ENCODE measurements at places on chromosomes 6 and 20.

- no peak for DNase-seq
Observed at GRCh38 chr20:51265361-51265760, 242.5 kb upstream of the KCNG1 start.

DNA sequence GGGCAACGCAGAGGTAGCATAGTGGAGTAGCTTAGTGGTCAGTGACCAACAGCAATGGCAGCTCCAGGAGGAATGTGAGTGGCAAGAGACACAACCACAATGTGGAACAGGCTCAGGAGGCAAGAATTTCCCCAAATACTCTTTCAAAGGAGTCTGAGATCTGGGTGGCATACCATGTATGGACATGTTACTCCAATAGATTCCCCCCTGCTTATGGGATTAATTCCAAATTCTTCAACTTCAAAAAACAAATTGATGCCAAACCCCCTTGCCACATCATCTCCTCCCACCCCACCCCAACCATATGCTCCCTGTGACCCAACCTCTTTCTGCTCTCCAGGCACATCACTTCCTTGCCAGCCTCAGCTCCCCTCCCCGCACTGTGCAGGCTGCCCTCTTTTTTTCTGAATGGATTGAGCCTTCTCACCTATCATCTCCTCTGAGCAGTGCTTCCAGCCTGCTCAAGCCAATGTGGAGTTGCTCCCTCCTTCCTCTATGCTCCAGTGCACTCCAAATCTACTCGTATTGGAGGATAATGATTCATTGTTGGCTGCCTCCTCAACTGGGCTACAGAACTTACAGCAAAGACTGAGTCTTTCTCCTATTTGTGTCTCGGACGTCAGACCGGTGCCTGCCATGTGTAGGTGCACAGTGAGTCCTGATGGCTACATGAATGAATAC, 93.0 kb upstream of the CEP85L start:
- DNase-seq, result no peak

DNA sequence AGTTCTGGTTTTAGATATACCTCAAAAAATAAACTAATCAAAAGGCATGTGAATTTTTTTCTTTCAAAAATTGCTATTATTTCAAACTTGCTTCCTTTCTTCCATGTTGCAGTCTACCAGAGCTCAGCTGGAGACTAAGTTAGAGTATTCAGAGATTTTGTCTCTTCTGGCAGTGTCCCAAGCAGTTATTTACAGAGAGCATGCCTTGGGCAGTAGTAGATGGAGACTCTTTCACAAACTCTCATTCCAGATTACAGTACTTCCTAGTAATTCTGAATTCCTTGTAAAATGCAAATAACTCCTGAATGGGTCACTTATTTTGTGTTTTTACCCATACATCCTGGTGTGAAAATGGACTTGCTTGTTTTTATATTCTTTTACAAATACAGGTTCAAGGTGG, 703.4 kb downstream of the EPHA7 start:
- no peak for DNase-seq

DNA sequence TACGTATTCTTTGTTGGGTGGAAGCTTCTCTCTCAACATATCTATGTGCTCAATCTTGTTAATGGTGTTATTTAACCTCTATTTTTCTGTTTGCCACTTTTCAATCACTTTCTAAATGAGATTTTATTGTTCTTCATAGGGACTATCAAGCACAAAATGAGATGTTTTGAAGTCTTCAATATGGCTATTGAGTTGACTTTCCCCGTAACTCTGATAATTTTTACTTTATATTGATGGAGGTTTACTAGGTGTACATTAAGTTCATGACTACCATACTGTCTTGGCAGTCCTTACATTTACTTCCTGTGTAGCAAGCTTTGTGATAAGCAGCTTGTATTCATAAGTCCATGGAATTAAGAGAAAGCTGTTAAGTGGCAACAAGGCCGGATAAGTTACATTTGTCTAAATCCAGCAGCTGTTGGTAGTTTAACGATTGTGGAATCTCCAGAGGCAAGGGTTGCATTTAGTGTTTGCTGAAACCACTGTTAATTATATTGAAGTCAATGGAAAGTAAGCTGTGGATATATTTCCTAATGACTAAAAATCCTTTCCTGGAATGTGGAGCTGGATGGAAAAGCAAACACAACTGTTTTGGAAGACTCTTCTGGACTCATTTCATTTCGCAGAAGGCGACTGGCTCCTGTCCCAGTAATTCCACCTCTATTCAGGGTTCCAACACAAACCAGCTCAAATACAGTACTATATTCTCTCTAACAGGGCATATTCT, 57.3 kb upstream of the SMIM29 start:
- DNase-seq, result no peak

Data from cerebellar nuclear complex (tissue), 1 donor.